ENCODE measurements at places on chromosomes 16 and 17. TPM values are rescaled to one million over a fixed set of nuclear protein-coding genes. Genes with fewer than 3 reads are reported as not detected.

RFWD3 gene
- total RNA-seq, result 8.7 TPM

NLGN2 gene
- 18.6 TPM for total RNA-seq

ADAM11 gene
- 2.7 TPM for total RNA-seq

ARL4D gene
- 25.8 TPM for total RNA-seq

CACNA1G gene
- 0.60 TPM for total RNA-seq

BCL7C gene
- total RNA-seq, result 67.8 TPM

KRT32 gene
- total RNA-seq, result not detected

HAP1 gene
- not detected for total RNA-seq

MEOX1 gene
- total RNA-seq, result not detected

IRF8 gene
- total RNA-seq, result not detected

NAGS gene
- 2.9 TPM for total RNA-seq

TMEM94 gene
- 41.0 TPM for total RNA-seq

DNAH9 gene
- total RNA-seq, result not detected

TRIM47 gene
- total RNA-seq, result 25.0 TPM

C17orf67 gene
- total RNA-seq, result 1.3 TPM

GUCY2D gene
- total RNA-seq, result not detected

GLIS2 gene
- 14.1 TPM for total RNA-seq

CCL8 gene
- not detected for total RNA-seq

NPIPA2 gene
- total RNA-seq, result 0.58 TPM

TMC6 gene
- 4.4 TPM for total RNA-seq

PPL gene
- 13.3 TPM for total RNA-seq

PRR15L gene
- total RNA-seq, result not detected

DDX52 gene
- 16.1 TPM for total RNA-seq

TMIGD1 gene
- not detected for total RNA-seq

PIMREG gene
- 3.3 TPM for total RNA-seq

OR2C1 gene
- not detected for total RNA-seq

AIPL1 gene
- not detected for total RNA-seq

WDR59 gene
- 15.2 TPM for total RNA-seq

ANKRD40CL gene
- total RNA-seq, result not detected

SNX20 gene
- not detected for total RNA-seq

SPATA22 gene
- total RNA-seq, result 2.7 TPM

C1QTNF8 gene
- not detected for total RNA-seq

ABCC11 gene
- total RNA-seq, result under 0.01 TPM

ZSCAN10 gene
- not detected for total RNA-seq

RBFOX1 gene
- 0.43 TPM for total RNA-seq
